ENCODE measurements at places on chromosomes 4 and X. TPM values are rescaled to one million over a fixed set of nuclear protein-coding genes. Genes with fewer than 3 reads are reported as not detected.

- DNase-seq: no peak
These were observed 28.3 kb downstream of the ZFYVE28 start for GRCh38 chr4:2390146-2390545.

DNA sequence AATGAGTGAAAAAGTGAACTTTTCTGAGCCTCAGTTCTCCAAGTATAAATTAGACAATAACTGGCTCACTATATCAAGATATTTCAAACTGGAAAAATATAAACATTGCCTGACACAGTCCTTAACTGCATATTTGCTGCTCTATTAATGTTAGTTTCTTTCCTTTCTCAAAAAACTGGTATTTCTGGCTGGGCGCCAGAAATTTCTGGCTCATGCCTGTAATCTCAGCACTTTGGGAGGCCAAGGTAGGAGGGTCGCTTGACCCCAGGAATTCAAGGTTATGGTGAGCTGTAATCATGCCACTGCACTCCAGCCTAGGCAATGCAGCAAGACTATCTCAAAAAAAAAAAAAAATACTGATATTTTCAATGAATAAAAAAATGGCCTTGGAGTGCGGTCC is 227.0 kb downstream of the MAGEB17 start:
- no peak for DNase-seq

GRCh38 chrX:57172544-57172943 is 35.3 kb upstream of the SPIN2A start:
- peak; percentile 4 for DNase-seq

DNA sequence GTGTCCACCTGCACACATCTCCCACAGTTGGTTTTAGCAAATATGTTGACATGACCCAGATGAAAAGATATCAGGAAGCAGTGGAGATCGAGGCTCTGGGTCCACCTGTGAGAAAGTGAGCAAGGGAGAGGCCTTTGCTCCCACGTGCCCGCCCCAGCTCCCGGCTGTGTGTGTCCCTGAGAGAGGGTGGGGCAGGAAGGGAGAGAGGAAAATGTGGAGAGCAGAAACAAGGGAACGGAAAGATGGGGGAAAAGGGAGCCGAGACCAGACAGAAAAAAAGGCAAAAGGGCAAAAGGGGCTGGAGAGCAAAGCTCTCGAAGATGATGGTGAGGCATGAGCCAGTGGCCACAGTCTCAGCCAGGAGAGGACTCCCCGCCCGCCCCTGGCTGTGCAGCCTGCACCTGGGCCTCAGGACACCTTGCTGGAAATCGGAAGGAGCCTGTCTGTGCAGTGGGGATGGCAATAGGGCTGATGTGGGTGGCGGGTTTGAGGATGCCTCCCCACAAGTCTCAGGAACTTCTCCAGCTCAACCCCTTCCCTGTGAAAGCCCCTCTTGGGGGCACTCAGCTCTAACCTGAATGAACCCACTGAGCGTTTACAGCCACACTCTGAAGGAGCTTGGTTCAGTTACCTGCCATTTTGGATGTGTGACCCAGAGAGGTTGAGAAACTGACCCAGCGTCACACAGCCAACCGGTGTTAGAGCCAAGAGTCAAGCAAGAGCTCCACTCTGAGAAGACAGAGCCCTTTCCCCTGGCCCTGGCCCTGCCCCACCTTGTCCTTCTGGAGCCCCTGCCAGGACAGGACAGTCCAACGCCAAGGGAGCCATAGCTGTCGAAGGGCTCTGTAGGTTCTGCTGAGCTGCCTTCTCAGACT is 20.3 kb upstream of the MSX1 start:
- DNase-seq: no peak

DNA sequence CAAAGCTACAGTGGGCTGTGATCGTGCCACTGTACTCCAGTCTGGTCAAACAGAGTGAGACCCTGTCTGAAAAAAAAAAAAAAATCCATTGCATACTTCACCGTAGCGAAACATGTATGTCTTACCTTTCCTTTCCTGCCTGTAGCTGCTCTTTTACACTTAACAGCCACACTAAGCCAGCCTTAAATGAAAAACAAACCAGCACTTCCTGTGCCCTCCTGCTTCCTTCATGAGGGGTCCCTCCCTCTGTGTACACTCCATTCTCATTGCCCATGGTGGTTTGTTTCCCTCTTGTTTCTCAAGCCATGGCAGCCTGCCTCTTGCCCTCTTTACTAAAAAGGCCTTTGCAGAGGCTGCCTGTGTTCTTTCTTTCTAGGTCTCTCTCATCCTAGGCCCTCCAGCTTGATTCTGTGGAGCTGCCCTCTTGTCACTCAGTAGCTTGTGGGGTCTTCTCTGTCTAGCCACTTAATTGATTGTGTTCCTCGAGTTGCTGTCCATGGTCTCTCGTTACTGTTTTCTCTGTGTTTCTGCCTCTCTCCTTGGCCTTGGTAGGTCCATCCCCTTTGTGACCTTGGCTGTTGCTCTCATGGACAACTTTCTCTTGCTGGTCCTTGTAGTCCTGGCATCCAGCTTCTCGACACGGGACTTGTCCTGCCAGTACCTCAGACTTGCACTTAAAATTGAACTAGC is 52.1 kb upstream of the MSANTD1 start:
- DNase-seq: no peak

DNA sequence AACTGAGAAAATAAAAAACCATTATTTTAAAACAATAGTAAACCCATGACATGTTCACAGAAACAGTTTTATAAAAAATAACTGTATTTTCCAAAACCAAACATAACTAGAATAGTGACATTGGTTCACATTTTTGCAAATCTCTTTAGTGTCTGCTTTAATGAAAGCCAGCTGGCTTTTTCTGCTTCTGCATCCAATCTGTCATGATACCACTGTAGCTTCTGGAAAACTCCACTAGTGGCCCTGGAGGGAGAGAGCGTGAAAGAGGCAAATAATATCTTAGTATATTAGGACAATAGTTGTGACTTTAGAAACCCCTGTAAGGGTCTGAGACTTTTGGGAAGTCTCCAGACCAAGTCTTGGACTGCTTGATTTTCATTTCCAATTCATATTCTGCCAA is 31.1 kb downstream of the FGFBP1 start:
- no peak for DNase-seq

GRCh38 chrX:119410854-119411253 is 11.7 kb downstream of the SLC25A43 start:
- DNase-seq: no peak

- DNase-seq: no peak
These were observed 55.0 kb upstream of the PAK3 start for GRCh38 chrX:111041018-111041462.

DNA sequence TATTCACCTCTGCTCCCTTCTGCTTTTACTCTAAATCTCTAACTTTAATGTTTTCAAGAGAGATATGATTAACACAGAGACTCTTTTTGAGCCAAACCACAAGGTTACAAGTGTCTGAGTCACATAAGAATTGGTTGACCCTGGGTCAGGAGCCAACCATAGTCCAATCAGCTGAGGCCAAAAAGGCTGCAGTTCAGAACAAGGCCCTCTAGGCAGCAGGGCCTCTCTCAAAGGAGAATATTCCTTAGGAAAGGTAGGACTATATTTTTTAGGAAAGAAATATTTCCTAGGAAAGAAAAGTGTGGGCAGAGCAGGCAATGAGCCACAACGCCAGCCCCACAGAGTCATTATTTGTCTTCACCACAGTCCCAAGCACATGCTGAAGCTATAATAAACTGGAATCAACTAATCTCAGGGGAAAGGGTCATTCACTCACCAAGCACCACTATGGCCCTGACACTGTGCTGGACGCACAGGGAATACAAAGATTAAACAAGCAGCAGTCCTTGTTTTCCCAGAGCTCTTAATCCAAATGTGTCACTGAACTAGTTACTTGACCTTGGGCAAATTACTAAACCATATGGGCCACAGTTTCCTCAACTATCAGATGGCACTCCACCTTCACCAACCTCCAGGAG is 2.2 kb downstream of the ATP8A1 start:
- no peak for DNase-seq

GRCh38 chr4:27861381-27861787 is 1000.7 kb downstream of the STIM2 start:
- DNase-seq: peak; percentile 4

DNA sequence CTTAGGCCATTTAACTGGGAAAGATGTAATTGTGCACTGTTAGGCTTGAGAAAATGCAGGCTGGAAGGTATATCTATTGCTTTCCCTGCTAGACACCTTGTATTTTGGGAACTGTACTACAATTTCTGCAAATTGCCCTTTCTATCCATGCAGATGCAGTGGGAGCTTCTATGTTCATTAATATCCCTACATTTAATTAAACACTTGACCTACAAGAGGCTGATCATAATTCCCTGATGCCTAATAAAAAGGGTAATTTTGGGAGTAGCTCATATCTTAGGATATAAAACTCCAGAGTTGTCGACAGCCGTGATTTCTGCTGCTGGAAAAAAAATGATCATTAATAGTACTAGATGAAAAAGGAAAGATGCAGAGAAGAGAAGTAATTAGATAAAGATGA is 19.7 kb downstream of the DTHD1 start:
- DNase-seq: no peak

DNA sequence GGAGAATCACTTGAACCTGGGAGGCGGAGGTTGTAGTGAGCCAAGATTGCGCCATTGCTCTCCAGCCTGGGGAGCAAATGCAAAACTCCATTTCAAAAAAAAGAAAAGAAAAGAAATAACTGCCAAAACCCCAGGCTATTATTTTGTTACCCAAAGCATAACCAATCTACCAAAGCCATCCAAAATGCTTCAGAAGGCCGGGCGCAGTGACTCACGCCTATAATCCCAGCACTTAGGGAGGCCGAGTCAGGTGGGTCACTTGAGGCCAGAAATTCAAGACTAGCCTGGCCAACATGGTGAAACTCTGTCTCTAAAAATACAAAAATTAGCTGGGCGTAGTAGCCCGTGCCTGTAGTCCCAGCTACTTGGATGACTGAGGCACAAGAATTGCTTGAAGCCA is 49.8 kb downstream of the SMIM31 start:
- no peak for DNase-seq

DNA sequence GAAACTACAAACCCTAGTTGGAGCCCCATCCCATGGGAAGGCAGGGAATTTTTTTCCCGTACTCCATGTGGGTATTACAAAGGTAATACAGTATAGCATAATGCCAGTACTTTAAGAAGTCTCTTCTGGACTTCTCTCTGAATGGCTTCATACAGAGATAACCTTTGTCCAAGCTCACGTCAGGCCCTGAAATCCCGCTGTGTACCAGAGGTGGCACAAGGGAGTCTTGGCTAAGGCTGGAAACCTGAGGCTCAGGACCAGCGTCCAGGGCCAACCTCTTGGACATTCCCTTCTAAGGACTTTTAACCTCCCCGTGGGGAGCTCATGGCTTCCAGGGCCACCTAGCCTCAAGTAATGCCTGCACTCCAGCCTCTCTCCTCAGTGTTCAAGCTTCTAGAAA is 338.9 kb upstream of the FAM241A start:
- DNase-seq: no peak

DNA sequence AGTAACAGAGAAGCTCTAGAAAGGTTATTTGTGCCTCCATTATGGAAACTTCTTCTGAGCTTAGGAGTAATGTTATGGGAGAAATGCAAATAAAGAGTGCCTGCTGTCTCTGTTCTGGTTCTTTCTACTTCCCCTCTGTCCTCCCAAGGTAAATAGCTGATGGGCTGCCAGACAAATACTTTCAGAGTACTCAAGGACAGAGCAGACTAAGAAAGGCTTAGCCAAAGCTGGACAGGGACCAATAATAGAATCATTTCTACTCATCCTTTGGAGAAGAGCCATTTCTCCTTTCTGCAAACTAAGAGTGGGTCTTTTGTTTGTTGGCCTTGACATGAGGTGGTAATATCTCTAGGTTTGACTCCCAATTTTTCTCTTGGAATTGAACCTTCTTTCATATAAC is 136.1 kb downstream of the MID1IP1 start:
- no peak for DNase-seq

GRCh38 chrX:53128097-53128749 is 34.3 kb downstream of the KANTR start:
- no peak for DNase-seq

DNA sequence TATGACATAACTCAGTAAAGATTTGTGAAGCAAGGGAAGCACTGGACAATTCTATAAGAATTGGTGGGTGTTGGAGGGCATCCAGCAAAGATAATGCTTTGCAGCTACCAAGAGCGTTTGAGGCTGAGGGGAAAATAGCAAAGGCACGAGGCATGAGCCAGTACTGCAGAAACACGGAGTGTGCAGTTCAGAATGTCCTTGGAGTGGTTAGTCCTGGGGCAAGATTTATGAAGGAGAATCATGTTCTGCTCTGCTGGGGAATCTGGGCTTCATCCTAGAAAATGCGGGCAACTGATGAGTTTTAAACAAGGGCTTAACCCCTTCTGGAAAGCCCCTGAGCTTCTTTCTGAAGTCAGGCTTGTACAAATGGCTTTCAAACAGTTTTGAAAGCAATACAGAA is 452.5 kb downstream of the IL15 start:
- no peak for DNase-seq

GRCh38 chr4:86558797-86559196 is 35.3 kb upstream of the PTPN13 start:
- no peak for DNase-seq

- peak; percentile 23 for DNase-seq
These were observed 2.9 kb downstream of the PAK3 start for GRCh38 chrX:111098874-111099273.

DNA sequence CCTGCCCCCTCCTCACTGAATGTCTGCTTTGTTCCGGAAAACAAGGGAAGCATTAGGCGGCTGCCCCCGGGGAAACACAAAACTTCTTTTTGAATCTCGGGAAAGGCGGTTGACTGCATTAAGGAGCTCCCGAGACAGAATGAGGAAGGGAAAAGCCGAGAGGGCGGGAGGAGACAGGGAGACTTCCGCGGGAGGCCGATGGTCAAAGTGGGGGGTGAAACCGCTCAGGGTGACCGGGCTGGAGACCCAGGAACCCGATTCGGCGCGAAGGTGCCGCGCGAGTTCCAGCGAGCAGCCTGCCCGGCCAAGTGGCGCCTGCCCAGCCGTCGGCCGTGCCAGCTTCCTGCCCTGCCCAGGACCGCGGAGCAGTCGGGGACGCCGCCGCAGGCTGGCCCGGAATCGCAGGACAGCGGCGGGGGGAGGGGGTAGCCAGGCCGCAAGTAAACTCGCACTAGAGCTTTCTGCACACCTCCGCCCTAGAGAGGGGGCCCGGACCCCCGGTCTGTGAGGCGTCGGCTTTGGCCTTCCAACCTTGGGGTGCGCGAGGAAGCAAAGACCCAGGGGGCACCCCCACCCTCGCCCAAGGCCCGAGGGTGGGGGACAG is 55.1 kb upstream of the BCOR start:
- peak; percentile 44 for DNase-seq

- DNase-seq: no peak
These were observed 235.2 kb downstream of the HEPH start for GRCh38 chrX:66399273-66399672.

- no peak for DNase-seq
These were observed 4.4 kb downstream of the GNPDA2 start for GRCh38 chr4:44722001-44722400.

The DCUN1D4 gene
- 21.1 TPM for polyA plus RNA-seq

The F11 gene
- polyA plus RNA-seq: not detected

The IL3RA gene
- 20.8 TPM for polyA plus RNA-seq

The GABRQ gene
- not detected for polyA plus RNA-seq

The BANK1 gene
- 0.29 TPM for polyA plus RNA-seq

The EVC gene
- 0.97 TPM for polyA plus RNA-seq

The KLB gene
- 0.29 TPM for polyA plus RNA-seq

The GSX2 gene
- not detected for polyA plus RNA-seq
